Stimulated activated CD4-positive, alpha-beta T cell treated with anti-CD3 and anti-CD28 coated beads, Interleukin-15, amount 100 ng/mL, for 48 hours (primary cell): ENCODE measurements at places on chromosomes 2 and 18.

- DNase-seq = no peak
Measured at GRCh38 chr2:213232649-213233437, 51.4 kb upstream of the SPAG16 start.

DNA sequence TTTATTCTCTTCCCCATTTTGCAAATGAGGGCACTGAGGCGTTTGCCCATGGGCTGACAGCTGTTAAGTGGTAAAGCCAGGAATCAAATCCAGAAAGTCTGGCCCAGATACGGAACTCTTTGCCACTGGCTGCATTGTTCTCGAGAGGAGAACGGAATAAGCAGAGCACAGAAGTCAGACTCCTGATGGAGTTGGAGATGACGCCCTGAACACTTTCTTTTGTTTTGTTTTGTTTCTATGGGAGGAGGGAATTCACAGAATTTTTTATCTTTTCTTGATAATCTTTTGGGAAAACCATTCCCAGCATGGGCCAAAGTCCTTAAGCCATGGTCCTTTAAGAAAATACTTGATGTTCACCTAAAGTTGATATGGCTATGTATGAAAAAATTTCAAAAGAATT, 322.2 kb downstream of the RDH14 start:
- no peak for DNase-seq

- no peak for DNase-seq
Measured at GRCh38 chr2:8631465-8632005, 50.3 kb upstream of the ID2 start.

- DNase-seq = no peak
Measured at GRCh38 chr18:79888016-79888415, 63.4 kb downstream of the SLC66A2 start.

DNA sequence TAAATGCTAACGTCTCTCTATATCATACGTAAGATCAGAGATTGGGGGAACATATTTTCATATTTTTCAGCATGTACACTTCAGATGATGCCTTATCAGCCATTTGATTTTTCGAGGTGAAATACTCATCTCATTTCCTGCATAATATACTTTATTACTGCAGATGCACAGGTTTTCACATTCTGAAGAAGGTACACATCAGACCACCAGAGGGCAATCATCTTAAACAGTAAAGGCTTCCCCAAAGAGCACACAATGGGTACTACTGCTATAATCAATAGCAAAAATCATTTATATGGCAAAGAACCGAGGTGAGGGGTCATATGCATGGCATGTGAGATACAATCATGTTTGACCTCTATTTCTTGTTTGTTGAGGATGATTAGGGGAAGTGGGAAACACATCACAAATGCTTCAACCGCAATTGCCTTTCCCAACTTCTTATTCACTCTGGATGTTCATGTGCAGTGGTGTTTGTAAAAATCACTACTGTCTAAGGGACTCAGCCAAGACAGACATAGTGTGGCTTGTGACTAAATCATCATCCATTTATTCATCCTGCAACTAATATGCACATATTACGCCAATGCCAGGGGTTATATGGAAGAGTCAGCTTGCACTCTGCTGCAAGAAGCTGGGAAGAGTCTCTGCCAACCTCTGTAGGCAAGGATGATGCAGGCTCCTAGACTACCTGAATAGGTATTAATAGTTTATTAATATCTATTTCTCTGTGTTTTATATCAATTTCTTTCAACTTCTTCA, 118.7 kb downstream of the EPB41L3 start:
- DNase-seq = no peak

GRCh38 chr18:13269521-13270011, 51.0 kb downstream of the LDLRAD4 start:
- peak; percentile 38 for DNase-seq

DNA sequence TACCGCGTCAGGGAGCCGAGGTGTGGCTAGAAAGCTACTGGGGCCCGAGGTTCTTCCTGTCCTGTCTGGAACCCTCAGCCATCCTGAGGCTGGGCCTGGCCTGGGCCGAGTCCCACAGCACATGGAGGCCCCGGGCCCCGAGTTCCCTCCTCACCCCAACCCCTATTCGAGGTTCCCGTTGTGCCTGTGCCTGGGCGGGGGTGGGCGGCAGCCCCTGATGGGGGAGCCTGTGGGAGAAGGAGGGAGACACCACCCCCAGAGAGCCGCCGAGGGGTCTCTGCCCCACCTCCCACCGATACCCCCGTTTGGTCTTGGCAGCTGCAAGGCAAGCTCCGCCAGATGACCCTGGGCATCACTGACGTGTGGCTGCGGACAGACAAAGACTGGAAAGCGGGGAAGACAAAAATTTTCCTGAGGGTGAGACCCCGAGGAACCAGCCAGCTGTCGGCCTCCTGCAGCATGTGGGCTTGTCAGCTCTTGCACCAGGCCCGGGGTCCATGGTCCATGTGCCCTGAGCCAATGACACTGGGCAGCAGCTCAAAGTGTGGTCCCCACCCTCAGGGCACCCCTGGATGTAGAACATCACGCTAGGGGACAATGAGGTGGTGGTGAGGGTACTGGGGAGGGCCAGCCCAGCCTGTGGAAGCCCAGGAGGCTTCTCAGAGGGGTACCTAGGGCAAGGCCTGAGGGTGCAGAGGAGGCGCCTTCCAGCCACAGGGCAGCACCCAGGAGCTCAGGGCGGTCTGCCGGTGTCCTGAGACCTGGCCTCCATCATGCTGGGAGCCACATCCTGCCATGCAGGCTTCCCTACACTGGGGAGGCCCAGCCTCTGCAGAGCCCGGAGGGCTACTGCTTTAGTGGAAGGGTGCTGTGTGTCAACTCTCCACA, 52.5 kb upstream of the GPR17 start:
- DNase-seq = no peak

- no peak for DNase-seq
Measured at GRCh38 chr2:9213477-9214051, 7.0 kb downstream of the ASAP2 start.

GRCh38 chr2:202051499-202052161, 18.0 kb downstream of the FZD7 start:
- no peak for DNase-seq

GRCh38 chr2:150887926-150888325, 373.7 kb downstream of the RBM43 start:
- DNase-seq = no peak

GRCh38 chr2:46954951-46955571, 39.5 kb upstream of the MCFD2 start:
- DNase-seq = no peak

- no peak for DNase-seq
Measured at GRCh38 chr2:217929272-217929671, 73.5 kb downstream of the TNS1 start.

- no peak for DNase-seq
Measured at GRCh38 chr2:118842661-118843482, 4.6 kb downstream of the EN1 start.

GRCh38 chr2:196088203-196088602, 19.6 kb upstream of the DNAH7 start:
- no peak for DNase-seq

DNA sequence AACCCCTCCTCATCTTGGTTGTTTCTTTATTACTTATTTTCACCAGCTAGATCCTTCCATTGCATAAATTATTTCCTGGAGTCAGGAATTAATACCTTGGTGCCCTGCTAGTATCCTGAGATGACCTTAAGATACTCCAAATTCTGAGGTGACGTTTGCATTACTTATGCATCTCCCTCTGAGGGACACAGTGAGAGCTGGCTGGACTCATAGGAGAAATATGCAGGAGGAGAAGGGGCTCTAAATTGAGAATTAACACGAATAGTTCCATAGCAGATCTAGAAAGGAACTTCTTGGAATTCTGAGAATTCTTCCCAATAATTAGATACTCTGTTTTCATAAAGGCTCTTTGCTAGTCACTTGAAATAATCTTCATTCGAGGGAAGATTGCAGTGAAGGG, 310.6 kb upstream of the ZEB2 start:
- no peak for DNase-seq

DNA sequence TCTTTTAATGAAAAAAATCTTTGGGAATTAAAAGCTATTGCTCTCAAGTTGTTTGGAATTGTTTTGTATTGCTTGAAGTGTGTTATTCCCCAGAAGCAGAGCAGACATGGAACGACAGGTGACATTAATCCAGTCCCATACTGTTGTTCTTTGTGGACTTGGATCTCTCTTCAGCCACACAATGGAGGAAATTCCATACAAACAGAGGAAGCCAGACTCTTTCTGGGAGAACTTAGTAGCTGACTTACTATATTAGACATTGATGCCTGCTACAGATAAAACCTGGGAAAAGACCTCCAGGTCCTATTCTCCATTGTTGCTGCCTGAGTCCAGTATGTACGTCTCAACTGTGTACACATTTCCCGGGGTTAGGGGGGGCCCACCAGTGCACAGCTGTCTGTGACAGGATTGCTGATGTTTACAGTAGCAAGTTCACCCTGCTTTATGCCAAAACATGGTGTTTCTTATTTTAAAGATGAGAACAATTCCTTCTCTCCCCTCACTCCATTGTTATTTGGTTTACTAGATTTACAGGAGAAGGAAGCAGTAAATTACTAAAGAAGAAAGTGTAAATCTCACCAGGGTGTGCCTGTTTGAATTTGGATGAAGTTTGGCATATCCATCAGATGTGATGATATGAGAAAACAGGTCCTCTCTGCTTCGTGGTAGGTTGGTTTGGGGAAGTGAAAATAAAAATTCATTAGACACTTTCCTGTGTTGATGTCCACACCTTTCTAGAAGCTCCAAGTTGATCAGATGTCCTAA, 142.4 kb upstream of the RBBP8 start:
- no peak for DNase-seq

DNA sequence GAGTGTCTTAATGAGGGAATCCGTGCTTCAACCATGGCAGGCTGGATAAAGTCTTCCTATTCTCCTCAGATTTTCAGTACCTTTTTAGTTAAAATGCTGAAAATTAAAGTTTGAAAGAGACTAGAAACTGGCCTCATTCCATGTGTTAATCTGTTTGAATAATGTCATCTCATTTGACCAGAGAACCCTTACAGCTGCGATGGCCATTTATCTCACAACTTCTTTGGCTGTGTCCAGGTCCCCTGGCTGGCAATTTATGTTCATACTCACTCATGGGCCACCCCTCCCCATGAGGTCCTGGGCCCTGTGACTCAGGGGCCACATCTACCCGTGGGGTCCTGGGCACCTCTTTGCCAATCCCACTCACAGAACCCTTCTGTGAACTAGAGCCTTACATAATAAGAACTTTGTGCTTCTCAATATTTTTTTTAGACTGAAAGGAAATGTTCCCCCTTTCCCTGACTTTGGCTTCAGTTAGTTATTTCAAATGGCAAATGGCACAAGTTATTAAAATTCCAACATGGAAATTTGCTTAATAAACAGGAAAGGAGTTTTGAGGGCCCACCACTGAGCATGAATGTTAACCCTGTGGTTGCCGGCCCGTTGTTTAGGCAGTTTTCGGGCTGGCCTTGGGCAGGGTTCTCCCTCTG, 134.6 kb downstream of the UXS1 start:
- DNase-seq = no peak

DNA sequence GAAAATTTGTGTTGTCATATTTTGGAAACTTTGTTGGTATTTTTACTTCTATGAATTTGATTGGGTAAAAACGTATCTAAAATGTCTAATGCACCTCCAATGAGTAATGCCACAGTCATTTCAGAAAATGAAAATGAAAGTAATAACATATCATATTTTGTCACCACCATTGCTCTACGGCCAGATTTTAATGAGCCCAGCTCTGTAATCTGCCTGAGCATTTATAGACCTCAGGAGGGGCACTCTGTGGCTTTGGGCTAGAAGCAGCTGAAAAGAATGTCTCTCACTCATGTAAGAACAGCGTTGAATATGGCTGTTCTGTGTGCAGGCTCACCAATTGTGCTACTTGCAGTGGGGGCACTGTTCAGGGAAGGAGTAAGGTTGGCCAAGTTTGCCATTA, 32.7 kb upstream of the ABCA12 start:
- no peak for DNase-seq

- no peak for DNase-seq
Measured at GRCh38 chr2:161306919-161307318, 1.3 kb upstream of the PSMD14 start.

DNA sequence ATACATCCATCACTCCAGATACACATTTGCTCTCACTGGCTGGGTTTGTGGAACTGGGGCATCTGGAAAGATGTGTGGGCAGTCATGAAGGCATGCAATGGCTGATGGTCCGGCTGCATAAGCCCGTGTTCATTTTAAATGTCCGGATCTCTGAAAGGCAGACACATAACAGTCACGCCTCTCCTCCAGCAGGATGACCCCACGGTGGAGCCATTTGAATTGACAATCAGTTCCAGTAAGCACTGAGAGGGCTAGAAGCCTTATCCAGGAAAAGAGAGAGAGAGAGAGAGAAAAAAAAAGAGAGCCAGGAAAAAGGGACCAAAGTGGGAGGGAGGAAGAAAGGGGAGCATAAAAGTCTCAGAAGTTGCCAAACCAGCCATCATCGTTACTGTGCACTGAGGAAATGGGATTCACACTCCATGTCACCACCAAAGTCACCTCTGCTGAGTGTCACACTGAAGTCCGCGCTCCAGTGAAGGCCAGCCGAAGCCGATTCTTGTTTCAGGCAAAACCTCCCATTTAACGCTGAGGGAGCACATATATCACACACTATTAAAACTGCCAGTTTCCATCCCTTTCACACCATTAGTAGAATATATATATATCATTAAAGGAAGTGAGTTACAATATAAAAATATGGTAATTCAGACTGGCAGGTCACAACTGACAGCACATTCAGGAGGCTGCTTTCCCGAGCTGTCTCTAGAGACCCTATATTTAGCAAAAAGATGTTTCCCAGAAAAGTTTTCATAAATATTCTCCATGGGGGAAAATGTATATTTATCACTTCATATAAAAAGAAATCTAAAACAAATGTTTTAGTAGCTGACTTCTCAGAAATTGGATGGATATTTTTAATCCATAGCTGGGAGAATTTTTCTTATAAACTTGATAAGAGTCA, 142.0 kb downstream of the ACTR3 start:
- no peak for DNase-seq

DNA sequence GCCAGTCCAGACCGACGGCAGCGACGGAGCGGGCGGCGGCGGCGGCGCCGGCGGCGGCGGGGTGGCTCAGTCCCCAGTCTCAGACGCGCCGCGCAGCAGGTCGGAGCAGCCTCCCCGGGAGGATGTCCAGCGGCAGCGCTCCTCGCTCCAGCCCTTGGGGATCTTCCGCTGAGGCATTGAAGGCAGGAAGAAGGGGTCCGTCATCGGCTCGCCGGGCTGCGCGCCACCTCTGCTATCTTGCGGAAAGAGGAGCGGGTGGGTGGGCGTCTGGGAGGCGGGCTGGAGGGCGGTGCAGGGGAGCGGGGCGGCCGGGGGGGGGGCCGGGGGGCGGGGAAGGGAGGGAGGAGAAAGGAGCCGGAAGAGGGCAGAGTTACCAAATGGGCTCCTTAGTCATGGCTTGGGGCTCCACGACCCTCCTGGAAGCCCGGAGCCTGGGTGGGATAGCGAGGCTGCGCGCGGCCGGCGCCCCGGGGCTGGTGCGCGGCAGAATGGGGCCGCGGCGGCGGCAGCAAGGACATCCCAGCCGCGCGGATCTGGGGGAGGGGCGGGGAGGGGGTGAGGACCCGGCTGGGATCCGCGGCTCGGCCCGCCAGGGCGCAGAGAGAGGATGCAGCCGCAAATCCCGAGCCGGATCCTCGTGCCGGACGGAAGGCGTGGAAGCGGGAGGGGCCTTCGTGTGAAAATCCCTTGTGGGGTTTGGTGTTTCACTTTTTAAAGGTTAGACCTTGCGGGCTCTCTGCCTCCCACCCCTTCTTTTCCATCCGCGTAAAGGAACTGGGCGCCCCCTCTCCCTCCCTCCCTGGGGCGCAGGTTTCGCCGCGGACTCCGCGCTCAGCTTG, at the start of gene NETO1:
TSS of gene NETO1 (minus strand) at position 242 of the 839 bp plus-strand sequence. CDS start 696 bp downstream, outside the sequence.
- no peak for DNase-seq

GRCh38 chr2:238565031-238565430, 138.3 kb downstream of the ASB1 start:
- no peak for DNase-seq
